ENCODE measurements at places on chromosomes 12 and 14. TPM values are rescaled to one million over a fixed set of nuclear protein-coding genes. Genes with fewer than 3 reads are reported as not detected.

- DNase-seq, result no peak
These were observed 57.0 kb upstream of the FBRSL1 start for GRCh38 chr12:132432721-132433577.

DNA sequence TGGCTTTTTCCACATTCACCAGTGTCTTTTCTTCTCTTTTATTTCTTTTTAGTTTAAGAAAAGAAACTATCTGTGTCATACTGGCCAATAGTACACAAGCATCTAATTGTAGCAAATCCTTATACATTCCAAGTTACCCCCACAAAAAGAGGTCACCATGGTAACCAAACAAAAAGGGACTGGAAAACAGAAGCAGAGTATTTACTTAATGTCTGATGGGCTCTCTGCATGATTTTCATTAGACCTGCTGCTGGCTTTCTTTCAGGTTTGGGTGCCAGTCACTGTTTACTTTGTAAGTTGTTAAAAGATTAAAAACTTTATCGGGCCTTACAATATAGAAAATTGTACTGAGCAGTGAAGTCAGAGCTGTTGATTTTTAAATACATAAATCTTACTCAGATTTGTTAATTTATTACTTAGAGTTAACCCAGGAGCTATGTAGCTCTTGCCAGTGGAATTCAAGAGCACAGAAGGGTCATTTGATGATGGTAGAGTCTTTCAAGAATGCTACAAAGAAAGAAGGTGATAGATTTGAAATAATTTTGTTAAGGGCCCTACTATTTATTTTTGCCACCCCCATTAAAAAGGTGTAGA lies 123.9 kb downstream of the BRMS1L start:
- no peak for DNase-seq

DNA sequence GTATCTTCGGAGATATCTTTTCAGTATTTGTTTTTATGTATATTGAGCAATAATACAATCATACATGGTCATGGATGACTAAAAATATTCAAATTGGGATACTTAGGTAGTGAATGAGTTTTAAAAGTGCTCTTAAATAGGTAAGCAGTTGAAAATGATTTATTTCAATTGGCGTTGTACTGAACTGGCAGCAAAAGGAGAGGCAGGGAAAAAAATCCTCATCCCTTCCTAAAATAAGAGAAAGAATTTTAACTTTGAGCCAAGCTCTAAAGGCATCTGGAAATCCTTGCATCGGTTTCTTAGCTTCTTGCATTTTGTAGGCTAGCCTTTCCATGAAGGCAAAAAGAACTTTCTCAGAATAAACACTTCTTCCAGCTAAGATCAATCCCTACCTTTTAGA lies 125.2 kb downstream of the MGST1 start:
- no peak for DNase-seq

- no peak for DNase-seq
These were observed 58.3 kb downstream of the ANAPC7 start for GRCh38 chr12:110345176-110345661.

DNA sequence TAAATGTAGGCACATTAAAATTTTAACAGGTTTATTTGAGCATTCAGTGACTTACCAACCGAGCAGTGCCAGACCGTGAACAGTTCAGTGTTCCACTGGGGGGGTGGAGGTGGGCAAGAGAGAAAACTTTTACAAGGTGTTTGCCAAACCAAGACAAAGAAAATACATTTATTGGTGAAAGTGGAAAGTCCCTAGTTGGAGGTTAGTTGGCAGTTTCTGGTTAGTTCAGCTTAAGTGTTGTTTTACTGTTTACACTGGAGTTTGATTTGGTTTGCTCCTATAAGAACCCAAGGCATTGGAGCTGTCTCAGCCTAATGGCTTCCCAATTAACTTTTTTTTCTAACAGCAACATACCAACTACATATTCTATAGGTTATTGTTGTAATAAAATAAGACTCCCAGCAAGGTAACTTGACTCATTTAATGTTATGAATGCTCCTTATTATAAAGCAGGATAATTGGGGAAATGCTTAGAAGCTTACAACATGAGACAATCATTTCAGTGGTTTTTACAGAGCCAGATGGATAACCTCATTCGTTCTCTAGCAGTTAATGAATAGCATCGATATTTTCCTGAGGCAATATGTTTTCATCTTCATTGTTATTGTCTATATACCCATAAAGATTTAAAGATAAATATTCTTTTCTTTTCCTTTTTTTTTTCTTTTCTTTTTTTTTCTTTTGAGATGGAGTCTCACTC lies 115.8 kb downstream of the ETNK1 start:
- no peak for DNase-seq

DNA sequence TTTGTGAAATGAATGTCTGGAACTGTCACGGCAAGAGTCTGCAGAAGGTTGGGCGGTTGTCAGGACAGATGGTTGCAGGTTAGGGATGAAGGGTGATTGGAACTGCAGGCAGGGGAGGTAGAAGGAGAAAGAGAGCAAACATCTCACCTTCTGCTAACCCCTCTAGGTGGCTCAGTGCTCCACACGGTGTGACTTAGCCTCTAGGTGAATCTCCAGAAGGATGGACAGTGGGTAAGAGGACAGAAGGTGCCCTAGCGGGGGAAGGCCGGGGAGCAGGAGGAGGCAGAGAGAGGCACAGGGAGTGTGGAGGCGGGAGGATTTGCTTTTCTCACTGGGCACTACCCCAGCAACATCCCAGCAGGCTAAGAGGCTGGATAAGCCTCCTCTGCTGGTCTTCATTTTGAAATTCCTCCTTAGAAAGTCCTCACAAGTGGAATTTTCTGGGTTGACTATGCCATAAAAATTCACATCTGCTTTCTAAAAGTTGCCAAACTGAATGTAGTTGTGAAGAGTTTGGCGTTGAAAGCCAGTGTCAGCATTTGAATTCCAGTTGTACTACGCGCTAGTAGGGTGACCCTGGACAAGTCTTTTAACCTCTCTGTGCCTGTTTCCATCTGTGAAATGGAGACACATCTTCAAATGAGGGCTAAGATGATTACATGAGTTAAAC lies 10.7 kb upstream of the GPR68 start:
- no peak for DNase-seq

DNA sequence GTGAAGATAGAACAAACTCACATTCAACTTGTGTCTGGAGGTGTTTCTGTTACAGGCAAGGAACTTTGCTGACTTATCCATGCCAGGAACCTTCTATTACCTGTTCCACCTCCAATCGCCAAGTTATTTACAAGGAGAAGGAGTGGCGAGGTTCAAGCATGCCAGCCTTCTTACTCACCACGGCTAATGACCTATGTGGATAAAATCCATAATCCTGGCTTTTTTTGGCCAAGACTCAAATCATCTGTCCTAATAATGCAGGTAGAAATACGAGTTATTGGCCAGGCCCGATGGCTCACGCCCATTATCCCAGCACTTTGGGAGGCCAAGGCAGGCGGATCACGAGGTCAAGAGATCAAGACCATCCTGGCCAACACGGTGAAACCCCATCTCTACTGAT lies 241.6 kb downstream of the TMEM132D start:
- DNase-seq, result no peak

GRCh38 chr12:132761032-132761920 lies at the start of gene ANKLE2:
TSS of gene ANKLE2 (minus strand) at chr12:132761832. CDS start at chr12:132761798, 34 bp downstream.
- DNase-seq, result no peak

GRCh38 chr14:86115972-86116371 lies 586.0 kb downstream of the FLRT2 start:
- no peak for DNase-seq

- no peak for DNase-seq
These were observed 450 bp downstream of the BLTP3B start for GRCh38 chr12:100141998-100142850.

DNA sequence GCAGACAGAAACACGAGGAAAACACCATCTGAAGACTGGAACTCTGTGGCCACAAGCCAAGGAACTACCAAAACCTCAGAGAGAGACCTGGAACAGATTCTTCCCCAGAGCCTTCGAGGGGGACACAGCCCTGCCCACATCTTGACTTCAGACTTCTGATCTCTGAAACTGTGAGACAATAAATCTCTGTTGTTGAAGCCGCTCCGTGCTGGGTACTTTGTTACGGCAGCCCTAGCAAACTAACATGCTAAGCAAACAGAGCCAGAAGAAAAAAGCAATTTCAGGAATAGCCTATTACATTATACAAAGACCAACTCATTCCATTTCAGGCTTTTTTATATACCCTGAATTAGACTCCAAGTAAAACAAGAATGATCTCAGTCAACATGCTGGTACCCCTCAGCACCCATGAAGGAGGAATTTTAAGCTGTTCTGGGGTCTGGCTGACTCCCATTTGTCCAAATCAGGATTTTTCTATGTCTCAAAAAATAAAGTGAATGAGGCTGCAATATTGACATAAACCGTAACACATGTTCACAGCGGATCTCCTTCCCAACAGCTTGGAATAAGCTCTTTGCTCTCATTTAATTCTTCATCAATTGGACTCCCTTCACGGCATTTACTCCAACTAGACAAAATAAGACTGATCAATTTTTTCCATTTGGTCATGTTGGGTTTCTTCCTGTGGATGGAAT lies 190.1 kb downstream of the FOXN3 start:
- DNase-seq, result no peak

DNA sequence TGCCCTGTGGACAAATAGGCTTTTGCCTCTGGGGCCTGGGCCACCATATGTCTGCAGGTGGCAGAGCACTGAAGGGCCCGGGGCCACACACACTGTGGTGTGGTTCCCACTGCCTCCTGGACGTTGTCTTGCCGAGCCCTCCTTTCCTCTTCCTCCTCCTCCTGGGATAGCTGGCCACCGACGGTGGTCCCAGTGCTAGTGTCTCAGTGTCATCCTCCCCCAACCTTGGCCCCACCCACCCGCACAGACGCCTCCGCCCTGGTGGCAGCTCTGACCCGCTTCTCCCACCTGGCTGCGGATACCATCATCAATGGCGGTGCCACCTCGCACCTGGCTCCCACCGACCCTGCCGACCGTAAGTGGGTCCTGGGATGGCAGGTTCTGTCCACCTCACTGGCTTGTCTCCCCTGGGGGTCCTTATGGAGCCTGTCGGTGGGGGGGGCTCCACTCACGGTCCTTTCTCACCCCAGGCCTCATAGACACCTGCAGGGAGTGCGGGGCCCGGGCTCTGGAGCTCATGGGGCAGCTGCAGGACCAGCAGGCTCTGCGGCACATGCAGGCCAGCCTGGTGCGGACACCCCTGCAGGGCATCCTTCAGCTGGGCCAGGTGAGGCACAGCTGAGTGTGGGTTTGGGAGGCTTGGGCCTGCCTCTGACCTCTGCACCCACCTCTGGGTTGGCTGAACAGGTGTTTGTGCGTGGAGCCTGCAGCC lies 23.5 kb downstream of the HIP1R start:
- DNase-seq, result no peak

GRCh38 chr12:105850103-105850968 lies 288.4 kb downstream of the NUAK1 start:
- no peak for DNase-seq

- no peak for DNase-seq
These were observed 3.2 kb downstream of the PLD4 start for GRCh38 chr14:104927901-104928300.

- DNase-seq, result no peak
These were observed 61.5 kb downstream of the DHRS2 start for GRCh38 chr14:23697680-23698079.

DNA sequence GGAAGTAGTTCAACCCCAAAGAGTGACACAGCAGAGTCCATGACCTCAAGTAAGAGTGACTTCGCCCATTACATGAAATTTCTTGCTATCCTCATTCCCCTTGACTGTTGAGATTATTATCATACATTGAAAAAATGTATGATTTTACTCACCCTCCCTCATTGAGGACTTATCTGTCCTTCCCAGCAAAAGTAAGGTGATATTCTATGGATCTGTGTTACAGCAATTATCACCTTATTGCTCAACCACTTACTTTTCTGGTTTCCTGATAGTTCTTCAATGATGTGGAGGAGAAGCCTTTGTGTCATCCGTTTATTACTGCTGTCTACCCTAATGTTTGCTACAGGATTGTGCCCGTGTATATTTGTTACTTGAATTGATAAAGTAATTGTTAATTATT lies 306.2 kb downstream of the TRHDE start:
- DNase-seq, result no peak

DNA sequence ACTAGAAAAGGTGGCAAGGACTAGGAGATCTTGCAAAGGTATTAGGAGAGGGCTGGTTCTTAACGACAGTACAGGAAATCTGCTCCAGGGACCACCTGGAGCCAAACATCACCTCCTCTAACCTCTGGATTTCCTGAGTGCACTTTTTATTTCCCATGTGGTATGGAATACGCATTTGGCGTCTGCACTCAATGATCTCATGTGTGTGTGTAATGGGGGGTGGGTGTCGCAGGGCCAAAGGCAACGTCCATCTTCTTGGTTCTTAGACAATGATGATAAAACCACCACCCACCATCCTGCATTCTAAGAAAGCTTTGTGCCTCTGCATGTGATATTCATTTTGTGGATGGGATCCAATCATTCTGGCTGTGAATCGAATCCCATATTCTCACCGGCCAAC lies 68.8 kb downstream of the CLMN start:
- no peak for DNase-seq

GRCh38 chr14:72946491-72946890 lies 20.2 kb downstream of the DCAF4 start:
- no peak for DNase-seq

DNA sequence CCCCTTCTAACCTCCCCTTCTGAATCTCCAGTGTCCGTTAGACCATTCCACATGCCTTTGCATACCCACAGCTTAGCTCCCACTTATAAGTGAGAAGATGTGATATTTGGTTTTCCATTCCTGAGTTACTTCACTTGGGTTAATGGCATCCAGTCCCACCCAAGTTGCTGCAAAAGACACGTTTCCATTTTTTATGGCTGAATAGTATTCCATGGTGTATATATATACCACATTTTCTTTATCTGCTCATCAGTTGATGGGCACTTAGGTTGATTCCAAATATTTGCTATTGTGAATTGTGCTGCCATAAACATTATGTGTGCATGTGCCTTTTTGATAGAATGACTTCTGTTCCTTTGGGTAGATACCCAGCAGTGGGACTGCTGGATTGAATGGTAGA lies 67.8 kb downstream of the MVK start:
- no peak for DNase-seq

DNA sequence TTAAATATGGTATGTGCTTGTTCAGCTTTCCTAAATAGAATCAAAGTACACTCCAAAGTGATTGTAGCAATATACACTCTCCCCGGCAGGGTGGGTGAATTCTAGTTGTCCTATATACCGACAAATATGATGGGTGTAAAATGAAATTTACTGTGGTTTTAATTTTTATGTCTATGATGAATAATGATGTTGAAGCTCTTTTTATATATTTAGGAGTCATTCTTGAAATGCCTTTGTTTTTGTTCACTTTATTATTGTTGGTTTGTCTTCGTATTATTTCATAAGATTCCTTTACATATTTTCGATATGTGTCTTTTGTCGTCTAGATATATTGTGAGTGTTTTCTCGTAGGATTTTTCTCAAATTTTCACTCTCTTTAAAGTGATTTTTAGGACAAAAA lies 105.7 kb downstream of the PDE3A start:
- no peak for DNase-seq

GRCh38 chr14:43706900-43707299 lies 800.2 kb downstream of the FSCB start:
- DNase-seq, result no peak

GRCh38 chr12:104604070-104604994 lies 147.6 kb downstream of the CHST11 start:
- DNase-seq, result peak; percentile 73

Gene TTC7B
- 56.3 TPM for total RNA-seq

Gene C1RL
- 134 TPM for total RNA-seq

Gene RFLNA
- total RNA-seq, result 6.5 TPM

Gene RNF31
- total RNA-seq, result 94.6 TPM

Gene PAX9
- 0.21 TPM for total RNA-seq

Gene INSM2
- not detected for total RNA-seq

Gene SOX5
- total RNA-seq, result 36.8 TPM

Gene NINJ2
- 5.3 TPM for total RNA-seq

Gene MYO1H
- not detected for total RNA-seq

Gene MANSC4
- total RNA-seq, result not detected

Gene RPGRIP1
- total RNA-seq, result not detected

Gene SLC25A47
- total RNA-seq, result not detected
